ENCODE measurements at places on chromosomes 2 and 18. TPM values are rescaled to one million over a fixed set of nuclear protein-coding genes. Genes with fewer than 3 reads are reported as not detected.

DNA sequence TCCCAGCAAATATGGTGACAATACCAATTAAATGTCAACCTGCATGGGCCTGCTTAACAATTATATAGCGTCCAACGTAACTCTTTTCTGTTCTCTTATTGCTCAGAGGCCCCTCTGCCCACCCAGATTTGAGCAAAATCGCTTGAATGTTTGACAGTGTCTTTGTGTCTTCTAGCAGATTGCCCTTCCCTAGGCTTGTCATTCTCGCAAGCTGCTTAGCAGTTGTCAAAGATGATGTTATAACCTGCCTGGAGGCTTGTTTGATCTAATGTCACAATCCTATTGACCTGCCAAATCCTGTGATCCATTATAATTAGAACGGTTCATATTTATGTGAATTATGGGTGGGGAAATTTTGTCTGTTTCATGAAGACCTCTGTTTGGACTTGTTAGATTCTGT is 108.8 kb downstream of the FARSB start:
- H3K36me3 ChIP-seq = no peaks in the 10 kb centered on the region
- no peak for DNase-seq
- H3K4me1 ChIP-seq = no peaks in the 10 kb centered on the region

- H3K4me3 ChIP-seq = no peak overlapping the region
- H3K27ac ChIP-seq = no peak overlapping the region
- H3K27me3 ChIP-seq = no peaks in the 10 kb centered on the region
Observed at GRCh38 chr2:120720746-120721375, 14.8 kb upstream of the GLI2 start.

Gene RGPD3
- total RNA-seq = 0.80 TPM

Gene TBC1D8
- total RNA-seq = 19.5 TPM

DNA sequence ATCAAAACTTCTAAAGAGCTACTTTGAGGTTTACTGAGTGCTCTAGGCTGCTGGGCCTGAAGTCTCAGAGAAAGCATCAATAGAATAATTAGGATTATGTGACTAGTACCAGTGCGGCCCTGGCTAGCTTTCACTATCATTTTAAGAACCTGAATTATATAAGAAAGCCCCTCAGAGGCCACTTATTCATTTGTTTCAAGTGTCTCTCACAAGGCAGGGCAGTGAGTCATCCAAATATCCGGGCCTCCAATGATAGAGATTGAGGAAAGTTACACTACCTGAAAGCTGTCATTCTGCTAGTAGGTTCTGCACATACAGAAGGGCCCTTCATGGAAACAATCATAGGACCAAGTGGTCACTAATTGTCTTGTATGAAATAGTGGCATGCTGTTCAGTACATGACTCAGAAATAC is 193.1 kb downstream of the L3MBTL4 start:
- H3K4me1 ChIP-seq = no peaks in the 10 kb centered on the region
- H3K36me3 ChIP-seq = no peaks in the 10 kb centered on the region
- DNase-seq = no peak
- no peaks in the 10 kb centered on the region for H3K27me3 ChIP-seq

Gene DLX1
- total RNA-seq = not detected

DNA sequence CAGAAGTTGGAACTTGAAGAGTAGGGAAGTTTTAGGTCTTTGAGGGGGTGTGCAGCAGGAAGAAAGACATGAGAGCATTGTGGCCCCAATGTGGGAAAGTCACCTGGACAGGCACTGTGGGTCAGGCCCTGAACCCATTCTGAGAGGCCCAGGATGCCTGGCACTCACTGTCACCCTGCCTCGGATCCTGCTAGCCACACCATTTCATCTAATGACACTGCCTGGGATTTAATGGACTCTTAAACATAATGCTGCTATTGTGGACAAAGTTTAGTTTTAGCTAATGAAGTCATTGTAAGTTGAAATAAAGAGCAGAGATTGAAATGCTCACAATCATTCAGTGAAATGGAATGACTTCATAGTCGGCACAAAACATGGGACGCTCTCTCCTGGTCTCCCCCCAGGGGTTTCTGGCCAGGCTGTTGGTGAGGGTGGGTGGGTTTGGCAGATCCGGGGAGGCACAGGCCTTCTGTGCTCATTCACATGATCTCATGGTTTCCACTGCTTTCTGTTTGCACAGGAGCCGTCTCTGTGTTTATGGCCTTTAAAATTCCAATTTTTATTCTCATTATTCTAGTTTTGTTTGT is 141.8 kb upstream of the KLHL29 start:
- no peaks in the 10 kb centered on the region for H3K36me3 ChIP-seq
- H3K4me3 ChIP-seq = no peak overlapping the region
- peak overlapping the region; percentile 74 for H3K27ac ChIP-seq
- no peaks in the 10 kb centered on the region for H3K27me3 ChIP-seq
- no peaks in the 10 kb centered on the region for H3K4me1 ChIP-seq

- H3K4me1 ChIP-seq = no peaks in the 10 kb centered on the region
- H3K27ac ChIP-seq = no peak overlapping the region
- no peaks in the 10 kb centered on the region for H3K27me3 ChIP-seq
- DNase-seq = no peak
Observed at GRCh38 chr2:171578127-171578803, 56.0 kb downstream of the CYBRD1 start.

- H3K27ac ChIP-seq = no peak overlapping the region
- H3K36me3 ChIP-seq = peaks cover 7% of the 10 kb centered on the region
- peak; percentile 14 for DNase-seq
- no peaks in the 10 kb centered on the region for H3K27me3 ChIP-seq
- no peak overlapping the region for H3K4me3 ChIP-seq
Observed at GRCh38 chr18:79914614-79915160, 36.8 kb downstream of the SLC66A2 start.

DNA sequence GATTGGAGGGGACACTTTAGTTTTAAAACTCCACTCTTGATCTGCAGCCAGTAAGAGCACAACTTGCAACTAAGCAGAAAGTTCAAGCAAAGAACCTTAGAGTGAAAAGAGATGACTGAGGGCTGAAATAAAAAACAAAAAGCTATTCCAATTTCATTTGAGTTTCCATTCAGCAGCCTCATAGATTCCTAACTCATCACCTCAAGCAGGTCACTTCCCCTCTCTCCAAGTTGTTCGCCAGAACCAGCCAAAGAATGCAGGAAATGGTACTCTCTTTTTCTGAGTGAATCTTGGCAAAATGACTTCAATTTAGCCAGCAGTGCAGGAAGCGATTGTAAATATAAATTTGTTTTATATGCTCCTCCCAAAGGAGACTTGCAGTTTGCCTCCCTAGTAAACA is 213.3 kb downstream of the SETBP1 start:
- H3K27ac ChIP-seq = no peak overlapping the region
- no peak for DNase-seq
- no peaks in the 10 kb centered on the region for H3K4me1 ChIP-seq

DNA sequence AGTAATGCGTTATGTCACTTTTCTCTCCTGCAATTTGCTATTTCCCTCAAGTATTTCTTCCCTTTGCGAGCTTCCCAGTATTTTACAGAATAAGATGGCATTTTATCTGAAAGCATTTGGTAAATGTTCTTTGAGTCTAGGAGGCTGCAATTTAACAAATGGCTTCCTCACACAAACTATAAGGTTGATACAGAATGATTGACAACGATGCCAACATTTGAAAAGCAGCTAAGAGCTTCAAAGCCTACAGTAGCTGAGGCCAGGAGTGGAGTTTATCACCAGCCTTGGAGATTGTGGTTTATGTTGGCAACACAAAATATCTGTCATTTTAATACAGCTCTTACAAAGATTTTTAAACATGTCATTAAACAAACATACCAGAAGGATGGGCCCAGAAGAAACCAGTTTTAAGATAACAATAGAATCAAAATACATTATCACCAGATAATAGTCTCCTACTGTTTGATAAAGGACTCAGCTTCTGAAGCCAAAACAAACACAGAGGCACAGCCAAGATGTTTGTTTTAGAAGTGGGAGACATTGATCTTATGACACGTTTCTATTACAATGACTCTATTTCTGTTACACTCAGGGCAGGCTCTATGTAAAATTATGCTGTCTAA is 711.4 kb upstream of the ACVR2A start:
- H3K27ac ChIP-seq = no peak overlapping the region
- H3K4me1 ChIP-seq = no peaks in the 10 kb centered on the region
- no peak for DNase-seq
- H3K36me3 ChIP-seq = no peaks in the 10 kb centered on the region
- H3K27me3 ChIP-seq = no peaks in the 10 kb centered on the region
- no peak overlapping the region for H3K4me3 ChIP-seq

Gene FEV
- total RNA-seq = not detected

GRCh38 chr2:8004250-8004681 is 677.6 kb upstream of the ID2 start:
- H3K36me3 ChIP-seq = no peaks in the 10 kb centered on the region
- H3K27me3 ChIP-seq = no peaks in the 10 kb centered on the region
- no peak overlapping the region for H3K4me3 ChIP-seq
- H3K27ac ChIP-seq = peak overlapping the region; percentile 73

Gene TUBA3E
- total RNA-seq = not detected

Gene TSPYL6
- not detected for total RNA-seq

GRCh38 chr2:109176928-109177327 is 47.9 kb downstream of the SH3RF3 start:
- no peaks in the 10 kb centered on the region for H3K36me3 ChIP-seq
- no peaks in the 10 kb centered on the region for H3K4me1 ChIP-seq
- no peak for DNase-seq
- no peak overlapping the region for H3K27ac ChIP-seq
- H3K4me3 ChIP-seq = no peak overlapping the region

DNA sequence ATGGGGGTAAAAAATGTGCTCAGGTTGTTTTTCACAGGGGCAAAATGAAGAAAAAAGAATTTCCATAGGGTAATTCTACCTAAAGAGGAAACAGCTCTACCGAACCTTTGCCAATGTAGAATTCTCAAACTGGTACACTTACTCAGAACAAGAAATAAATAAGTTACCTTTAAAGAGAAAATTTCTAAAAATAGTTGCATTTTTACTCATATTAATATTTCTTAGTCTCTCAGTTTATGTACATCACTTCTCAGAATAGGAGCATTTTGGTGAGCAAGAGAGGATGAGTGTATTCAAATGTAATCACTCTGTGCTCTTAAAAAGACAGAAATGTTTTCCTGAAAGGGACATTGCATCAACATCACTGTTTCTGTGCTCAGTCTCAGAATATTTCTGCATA is 574.7 kb upstream of the SLC8A1 start:
- no peaks in the 10 kb centered on the region for H3K4me1 ChIP-seq
- H3K36me3 ChIP-seq = no peaks in the 10 kb centered on the region
- H3K27me3 ChIP-seq = no peaks in the 10 kb centered on the region
- DNase-seq = no peak

Gene PKP4
- 121 TPM for total RNA-seq

Gene SCYGR4
- not detected for total RNA-seq

Gene MAT2A
- total RNA-seq = 180 TPM

Gene ABCB11
- total RNA-seq = 18.4 TPM

Gene KIAA1328
- total RNA-seq = 17.4 TPM

GRCh38 chr18:44944461-44944860 is 263.8 kb downstream of the SETBP1 start:
- H3K4me3 ChIP-seq = no peak overlapping the region
- H3K27ac ChIP-seq = no peak overlapping the region
- H3K36me3 ChIP-seq = no peaks in the 10 kb centered on the region
- H3K4me1 ChIP-seq = no peaks in the 10 kb centered on the region

- H3K36me3 ChIP-seq = peaks cover 4% of the 10 kb centered on the region
- no peak overlapping the region for H3K27ac ChIP-seq
- no peaks in the 10 kb centered on the region for H3K27me3 ChIP-seq
- no peak for DNase-seq
Observed at GRCh38 chr2:169520896-169521295, 11.4 kb downstream of the KLHL41 start.

Gene KIAA2012
- total RNA-seq = not detected

DNA sequence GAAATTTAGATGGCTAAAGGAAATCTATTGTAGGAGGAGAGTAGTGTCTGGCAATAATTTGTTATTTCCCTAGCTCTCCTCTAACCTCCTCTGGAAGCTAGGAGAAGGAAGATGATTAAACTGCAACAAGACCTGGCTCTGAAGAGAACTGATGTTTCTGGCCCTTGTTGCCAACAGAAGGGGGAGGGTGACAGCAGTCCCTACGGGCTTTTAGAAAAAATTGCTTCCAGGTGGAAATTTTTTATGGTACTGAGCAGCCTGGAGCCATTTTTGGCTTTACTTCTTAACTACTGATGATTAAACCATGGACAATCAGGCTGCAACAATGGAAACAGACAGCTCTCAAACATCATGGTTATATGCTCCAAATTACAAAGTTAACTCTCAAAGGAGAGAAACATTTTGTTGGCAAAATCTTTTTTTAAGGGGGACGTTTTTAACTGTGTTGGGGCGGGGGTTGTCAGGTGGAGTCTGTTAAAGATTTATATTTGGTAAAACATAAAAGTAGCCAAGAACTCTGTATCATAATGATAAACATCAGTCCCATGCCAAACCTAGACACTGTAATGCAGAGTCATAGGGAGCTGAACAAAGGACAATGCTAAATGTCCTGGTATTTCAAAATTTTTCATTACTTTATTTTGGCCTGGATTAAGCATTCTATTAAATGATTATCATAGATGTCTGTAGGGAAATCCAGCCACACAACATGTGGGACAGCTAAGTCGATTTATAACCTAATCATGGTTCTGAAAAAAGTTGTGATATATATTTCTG is 70.0 kb downstream of the EXOC6B start:
- H3K4me1 ChIP-seq = no peaks in the 10 kb centered on the region
- H3K36me3 ChIP-seq = no peaks in the 10 kb centered on the region
- H3K27ac ChIP-seq = no peak overlapping the region
- H3K4me3 ChIP-seq = no peak overlapping the region
- no peak for DNase-seq

Gene PSTPIP2
- 22.2 TPM for total RNA-seq

Gene UPP2
- 0.16 TPM for total RNA-seq

DNA sequence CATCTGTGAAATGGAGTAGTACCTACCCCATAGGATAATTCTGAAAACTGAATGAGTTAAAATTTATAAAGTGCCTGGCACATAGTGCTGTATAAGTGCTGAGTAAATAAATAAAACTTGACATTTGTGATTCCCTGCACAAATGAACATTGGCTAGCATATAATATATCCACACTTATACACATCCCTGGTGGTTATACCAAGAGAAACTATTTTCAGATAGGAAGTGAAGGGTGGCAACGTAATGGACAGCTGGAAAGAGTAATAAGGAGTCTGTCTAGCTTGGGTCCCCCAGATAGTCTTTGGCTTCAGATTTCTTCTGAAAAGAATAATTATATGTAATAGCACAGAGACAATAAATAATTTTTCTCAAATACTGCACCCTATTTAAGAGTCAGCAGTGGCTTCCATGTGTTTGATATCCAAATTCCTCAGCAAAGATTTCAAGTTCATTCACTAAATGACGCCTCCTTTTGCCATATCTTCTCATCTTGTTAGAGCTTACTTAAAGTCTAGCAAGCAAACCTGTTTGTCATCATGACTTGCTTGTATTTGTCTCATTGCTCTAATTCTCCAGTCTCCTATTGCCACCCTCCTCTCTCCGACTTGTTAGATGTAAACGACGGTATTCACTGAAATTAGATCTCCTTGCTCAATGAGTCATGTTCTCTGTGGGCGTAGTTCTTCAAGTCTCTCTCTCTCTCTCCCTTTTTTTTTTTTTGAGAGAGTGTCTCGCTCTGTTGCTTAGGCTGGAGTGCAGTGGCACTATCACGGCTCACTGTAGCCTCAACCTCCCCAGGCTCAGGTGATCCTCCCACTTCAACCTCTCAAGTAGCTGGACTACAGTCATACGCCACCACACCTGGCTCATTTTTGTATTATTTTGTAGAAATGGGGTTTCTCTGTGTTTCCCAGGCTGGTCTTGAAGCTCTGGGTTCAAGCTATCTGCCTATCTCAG is 8.7 kb upstream of the ADGRF3 start:
- no peak overlapping the region for H3K27ac ChIP-seq
- no peak overlapping the region for H3K4me3 ChIP-seq
- DNase-seq = no peak
- no peaks in the 10 kb centered on the region for H3K27me3 ChIP-seq
- no peaks in the 10 kb centered on the region for H3K4me1 ChIP-seq
